ENCODE measurements at places on chromosomes 7 and 10.

- DNase-seq, result no peak
Observed at GRCh38 chr7:55374213-55374612, 9.1 kb downstream of the LANCL2 start.

DNA sequence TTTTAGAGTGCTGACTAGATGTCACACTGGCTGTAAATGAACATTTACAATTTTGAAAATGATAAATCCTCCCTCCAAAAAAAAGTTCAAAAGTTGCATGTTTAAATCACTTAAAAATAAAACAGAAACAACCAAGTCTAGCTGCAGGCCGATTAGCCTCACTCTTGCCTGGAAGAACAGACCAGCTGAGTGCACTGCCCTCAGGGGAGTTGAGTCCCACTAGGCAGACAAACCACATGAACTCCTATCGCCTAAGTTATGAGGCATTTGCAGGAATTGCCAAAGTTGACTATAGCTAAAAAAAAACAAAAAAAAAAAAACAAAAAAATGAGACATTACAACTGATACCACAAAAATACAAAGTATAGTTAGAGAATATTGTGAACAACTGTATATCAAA, 510.0 kb downstream of the ANKRD7 start:
- no peak for DNase-seq

GRCh38 chr7:48144291-48144768, 26.9 kb upstream of the ABCA13 start:
- DNase-seq, result no peak

DNA sequence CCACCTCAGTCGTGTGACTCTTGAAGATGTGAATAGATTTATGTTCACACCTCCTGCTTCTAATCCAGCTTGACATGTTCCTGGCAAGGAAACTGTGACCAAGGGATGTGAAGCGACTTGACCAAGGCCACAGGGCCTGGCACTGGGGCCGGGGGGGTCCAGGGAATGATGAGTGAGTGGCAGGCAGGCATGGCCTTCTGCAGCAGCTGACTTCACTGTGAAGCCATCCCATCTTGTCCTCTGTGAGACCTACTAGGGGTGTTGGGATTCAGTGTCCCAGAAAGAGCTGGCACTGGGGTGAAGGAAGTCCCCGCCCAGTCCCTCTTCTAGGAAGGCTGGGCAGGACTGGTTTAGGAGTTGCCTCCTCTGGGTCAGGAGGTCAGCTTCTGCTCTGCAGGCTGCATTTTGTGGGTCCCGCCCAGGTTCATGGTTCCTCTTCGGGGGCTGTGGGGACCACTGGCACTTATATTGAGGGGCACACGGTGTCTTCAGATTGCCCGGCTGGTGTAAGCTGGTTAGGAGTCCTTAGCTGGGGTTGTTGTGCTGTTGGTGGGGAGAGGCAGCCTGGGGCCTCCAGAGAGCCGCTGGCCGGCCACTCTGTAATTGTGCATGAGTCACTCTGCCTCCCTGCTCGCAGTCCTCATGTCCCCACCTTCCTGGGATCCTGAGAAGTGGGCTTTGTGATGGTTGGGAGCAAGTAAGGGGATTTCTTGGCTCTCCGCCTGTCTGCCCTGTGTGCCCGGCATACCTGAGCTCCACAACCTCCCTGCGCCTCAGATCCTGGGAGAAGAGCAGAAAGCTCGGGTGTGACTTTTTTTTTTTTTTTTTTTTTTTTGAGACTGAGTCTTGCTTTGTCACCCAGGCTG, 11.0 kb downstream of the ZMIZ1 start:
- DNase-seq, result no peak

DNA sequence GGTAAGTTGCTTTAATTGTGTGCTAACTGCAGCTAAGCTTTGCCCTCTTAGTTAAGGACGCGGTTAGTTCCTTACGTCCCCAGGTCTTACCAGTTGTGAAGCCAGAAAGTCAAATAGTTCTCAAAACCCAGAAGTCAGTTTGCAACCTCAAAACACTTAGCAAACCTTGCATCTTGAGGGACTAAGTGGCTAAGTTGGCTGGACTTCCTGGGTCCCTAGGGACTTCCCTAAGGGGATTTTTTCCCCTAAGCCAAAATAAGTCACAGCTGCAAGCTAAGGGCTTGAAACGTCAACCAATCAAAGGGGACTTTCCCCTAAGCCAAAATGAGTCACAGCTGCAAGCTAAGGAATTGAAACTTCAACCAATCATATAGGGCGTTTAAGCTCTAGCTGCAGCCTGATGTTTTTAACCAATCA, 36.2 kb upstream of the HECW1 start:
- no peak for DNase-seq

DNA sequence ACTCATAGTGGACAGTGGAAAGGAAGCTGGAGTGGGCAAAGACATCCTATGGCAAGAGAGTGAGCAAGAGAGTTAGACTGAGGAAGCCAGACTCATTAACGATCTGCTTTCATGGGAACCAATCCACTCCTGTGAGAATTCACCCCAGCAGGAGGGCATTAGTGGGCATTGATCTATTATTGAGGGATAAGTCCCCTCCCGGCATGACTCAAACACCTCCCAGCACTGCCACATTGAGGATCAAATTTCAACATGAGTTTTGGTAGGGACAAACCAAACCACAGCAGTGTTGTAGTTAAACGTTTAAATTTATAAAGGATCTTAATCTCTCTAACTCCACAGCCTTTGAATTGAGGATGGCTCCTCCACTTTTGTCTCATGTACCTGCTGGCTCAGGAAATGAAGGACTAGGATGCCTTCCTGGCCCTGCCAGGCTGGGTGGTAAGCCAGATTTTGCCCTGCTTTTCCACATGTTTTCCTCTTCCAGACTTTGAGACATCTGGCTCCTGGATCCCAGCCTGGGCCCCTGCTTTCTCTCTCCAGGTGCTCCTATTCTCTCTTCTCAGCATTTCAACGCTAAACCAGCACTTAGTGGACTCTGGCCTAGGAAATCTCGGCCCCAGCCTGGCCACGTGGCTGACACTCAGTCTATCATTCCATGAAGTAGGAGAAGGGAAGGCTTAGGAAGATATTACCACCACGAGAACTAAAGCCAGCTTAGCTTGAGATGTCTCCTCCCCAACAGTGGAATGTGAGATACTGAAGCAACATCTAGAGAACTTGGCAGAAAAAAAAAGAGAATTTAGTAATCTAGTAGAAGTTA, 96.5 kb upstream of the PIP4K2A start:
- no peak for DNase-seq

- DNase-seq, result no peak
Observed at GRCh38 chr10:87846023-87846422, 17.3 kb downstream of the KLLN start.

DNA sequence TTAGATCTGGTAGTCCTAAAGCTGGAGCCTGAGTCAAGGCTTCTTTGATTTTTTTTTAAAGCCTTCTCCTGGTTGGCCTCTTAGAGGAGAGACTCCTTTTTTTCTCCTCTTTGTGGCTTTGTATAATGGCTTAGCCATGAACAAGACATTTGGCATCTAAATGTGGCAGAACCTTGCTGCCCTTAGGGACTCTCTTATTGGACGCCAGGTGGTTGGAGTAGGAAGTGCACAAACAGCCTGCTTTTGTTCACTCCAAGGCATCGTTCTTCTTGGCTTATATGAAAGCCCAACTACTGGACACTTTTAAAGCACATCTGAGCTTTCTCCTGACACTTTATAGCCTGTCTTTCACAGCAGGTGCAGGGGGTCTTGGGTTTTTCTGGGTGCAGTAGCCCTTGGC, 25.0 kb downstream of the ZPBP start:
- DNase-seq, result peak; percentile 34

GRCh38 chr10:36574207-36574606, 551.2 kb upstream of the ANKRD30A start:
- no peak for DNase-seq

- DNase-seq, result no peak
Observed at GRCh38 chr7:133114519-133114918, 32.6 kb upstream of the CHCHD3 start.

DNA sequence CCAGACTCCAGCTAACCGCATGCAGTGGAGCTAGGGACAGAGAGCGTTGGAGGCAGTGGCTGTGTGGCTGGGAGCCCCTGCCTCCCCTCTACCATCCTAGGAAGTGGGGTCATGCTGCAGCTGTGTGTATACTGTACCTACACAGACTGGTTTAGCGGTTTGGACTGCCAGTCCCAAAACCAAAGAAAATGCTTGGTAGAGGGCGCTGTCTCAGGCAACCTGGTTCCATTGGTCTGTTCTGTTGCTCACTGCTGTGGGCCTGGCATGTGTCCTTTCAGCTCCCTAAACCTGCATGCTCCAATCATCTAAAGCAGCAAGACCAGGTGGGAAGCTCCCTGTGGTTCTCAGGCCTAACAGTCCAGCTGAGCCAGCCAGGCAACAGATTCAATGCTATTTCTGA, 4.5 kb downstream of the RBP4 start:
- DNase-seq, result no peak

GRCh38 chr10:75195035-75195763, 15.4 kb upstream of the VDAC2 start:
- DNase-seq, result no peak

DNA sequence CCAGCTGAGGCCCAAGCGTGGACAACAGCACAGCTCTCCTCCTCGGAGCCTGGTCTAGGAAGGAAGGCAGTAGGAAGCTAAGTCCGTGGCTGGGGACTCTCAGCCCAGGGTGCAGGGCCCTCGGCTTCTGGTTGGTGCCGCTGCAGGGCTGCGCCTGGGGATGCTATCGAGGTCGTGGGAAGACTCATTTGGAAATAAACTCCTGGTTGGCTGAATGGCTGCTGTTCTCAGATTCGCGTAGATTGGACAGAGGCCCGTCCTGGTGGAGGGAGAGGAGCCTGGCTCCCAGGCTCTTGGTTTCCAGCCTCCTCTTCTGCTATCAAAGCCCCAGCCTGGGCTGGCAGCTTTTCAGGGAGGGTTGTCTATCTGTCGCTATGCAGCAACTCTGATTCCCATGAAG, 152.6 kb upstream of the FZD8 start:
- DNase-seq, result no peak

- DNase-seq, result no peak
Observed at GRCh38 chr10:25758041-25758457, 176.0 kb upstream of the MYO3A start.

GRCh38 chr10:52391927-52392602, 78.0 kb downstream of the DKK1 start:
- no peak for DNase-seq

DNA sequence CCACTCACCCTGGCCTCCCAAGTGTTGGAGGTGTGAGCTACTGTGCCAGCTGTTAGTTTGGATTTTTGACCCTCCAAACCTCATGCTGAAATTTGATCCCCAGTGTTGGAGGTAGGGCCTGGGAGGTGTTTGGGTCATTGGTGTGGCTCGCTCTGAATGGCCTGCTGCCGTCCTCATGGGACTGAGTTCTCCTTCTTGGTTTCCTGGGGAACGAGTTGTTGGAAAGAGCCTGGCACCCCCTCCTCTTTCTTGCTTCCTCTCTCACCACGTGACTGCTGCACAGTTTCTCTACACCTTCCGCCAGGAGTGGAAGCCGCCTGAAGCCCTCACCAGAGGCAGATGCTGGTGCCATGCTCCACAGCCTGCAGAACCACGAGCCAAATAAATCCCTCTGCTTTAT, 253.5 kb downstream of the PHTF2 start:
- DNase-seq, result no peak

GRCh38 chr10:86955501-86956194, 1.8 kb downstream of the MMRN2 start:
- DNase-seq, result no peak

DNA sequence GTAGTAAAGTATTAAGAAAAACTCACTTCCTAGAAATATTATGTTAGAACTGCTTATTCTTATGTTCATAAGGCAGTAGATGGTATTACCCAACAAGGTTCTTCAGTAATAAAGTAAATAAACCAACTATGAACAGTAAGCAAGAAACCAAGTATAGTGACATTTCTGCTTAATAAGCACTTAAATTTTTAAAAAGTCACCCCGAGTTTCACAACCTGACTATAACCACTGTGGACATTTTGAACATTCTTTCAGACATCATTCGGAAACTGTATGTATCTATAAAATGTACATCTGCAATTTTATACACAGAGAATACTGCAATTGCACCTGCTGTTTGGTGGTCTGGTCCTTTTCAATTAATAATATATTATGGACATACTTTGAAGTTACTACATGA, 1073.6 kb downstream of the XPNPEP1 start:
- no peak for DNase-seq

GRCh38 chr10:18743926-18744325, 84.7 kb downstream of the ARL5B start:
- no peak for DNase-seq

GRCh38 chr7:72403458-72404076, 8.6 kb downstream of the CALN1 start:
- no peak for DNase-seq

- DNase-seq, result no peak
Observed at GRCh38 chr10:48758411-48758810, 73.7 kb downstream of the WDFY4 start.

DNA sequence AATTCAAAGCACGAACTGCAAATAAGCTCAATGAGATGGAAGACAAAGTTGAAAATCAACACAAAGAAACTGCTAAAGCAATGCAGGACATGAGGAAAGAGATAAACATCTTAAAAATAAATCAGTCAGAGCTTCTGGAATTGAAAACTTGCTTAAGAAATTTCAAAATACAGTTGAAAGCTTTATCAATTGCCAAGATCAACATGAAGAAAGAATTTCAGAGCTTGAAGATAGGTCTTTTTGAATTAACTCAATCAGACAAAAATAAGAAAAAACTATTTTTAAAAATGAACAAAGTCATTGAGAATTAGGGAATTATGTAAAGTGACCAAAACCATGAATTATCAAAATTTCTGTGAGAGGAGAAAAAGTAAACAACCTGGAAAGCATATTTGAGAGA, 218.1 kb downstream of the CTNNA3 start:
- DNase-seq, result no peak

GRCh38 chr7:117020591-117020973, 67.3 kb downstream of the ST7 start:
- DNase-seq, result no peak

DNA sequence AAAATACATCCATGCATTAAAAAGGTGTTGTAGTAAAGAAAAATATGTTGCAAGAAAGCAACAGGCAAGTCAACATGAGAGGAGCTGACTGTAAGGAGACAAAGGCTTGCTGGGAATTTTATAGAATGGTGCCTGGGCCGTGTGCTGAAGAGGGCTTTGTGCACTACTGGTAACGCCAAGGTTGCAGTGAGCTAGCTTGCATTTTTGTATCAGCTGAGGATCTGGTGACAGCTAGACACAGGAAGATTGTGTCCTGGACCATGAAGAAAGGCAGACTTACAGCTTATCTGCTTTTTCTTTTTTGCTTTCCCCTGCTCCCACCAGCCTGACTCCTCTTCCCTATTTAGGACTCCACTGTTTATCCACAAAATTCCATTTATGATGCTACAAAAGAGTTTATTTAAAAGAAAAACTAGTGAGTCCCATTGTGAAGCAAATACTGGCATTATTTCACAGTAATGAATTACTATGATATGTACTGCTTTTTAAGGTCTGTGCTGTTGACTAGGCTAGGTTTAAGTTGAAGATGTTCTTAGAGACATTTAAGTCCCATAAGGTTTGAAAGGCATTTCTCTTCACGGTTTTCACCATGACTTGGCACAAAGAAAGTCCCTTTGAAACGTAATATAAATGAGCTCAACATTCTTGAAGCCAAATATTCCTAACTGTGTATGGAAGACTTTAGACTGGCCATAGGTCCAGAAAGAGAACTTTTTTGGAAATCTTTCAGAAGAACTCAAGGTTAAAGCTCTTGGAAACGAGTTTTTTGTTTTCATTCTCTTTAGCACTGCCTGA, 88.6 kb downstream of the SEC23IP start:
- DNase-seq, result no peak

Data from NCI-H510A (cell line).